ENCODE measurements at places on chromosomes 11 and 22.

- DNase-seq, result no peak
These were observed 18.9 kb downstream of the TANGO2 start for GRCh38 chr22:20039683-20040325.

- DNase-seq, result no peak
These were observed 4.3 kb upstream of the APOBEC3A start for GRCh38 chr22:38953091-38953490.

DNA sequence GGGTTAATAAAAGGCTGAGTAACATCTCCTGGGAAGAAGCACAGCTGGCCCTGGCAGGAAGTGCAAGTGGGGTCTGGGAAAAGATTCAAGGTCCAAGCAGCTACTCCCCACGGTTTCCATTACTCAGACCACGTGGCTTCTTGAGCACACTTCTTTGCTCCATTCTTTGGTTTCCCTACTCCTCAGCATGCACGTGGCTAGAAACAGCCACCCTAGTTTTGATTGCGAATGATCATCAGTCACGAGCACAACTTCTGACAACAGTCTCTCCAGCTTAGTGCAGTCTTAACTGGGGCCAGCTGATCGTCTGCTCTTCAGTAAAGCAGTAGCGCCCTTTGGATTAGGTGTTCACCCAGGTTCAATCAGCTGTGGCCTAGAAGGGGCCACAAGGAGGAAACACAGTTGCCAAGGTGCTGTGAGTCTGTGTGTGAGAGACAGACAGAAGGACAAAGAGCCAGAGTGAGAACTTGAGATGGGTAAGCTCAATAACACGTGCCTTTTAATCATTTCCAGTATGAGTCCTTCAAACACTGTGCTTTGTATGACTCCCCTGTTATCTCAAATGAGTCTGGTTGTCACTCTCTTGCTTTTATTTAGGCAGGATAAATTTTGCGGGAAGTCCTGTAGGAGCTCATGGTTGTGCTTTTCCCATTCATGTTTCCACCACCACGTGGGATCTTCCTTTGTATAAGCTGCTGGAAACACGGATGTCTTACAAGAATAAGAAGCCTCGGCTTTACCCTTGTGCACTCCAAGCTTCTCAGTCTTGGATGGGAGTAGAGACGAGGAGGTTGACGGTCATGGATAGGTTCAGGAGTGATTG lies 901 bp upstream of the PARVA start:
- DNase-seq, result no peak

DNA sequence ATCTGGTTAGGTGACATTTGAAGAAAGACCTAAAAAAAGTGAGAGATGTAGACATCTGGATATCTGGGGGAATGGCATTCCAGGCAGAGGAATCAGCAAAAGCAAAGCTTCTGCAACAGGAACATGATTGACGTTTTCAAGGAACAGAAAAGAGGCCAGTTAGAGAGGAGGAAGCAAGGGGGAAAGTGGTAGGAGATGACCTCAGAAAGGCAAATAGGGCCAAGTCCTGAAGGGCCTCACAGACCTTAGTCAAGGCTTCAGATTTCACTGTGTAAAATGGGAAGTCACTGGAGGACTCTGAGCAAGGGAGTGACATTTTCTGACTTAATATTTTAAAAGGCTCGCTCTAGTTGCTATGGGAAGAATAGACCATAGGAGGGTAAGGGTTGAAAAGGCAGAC lies 9.7 kb downstream of the DEUP1 start:
- no peak for DNase-seq

- no peak for DNase-seq
These were observed 9.0 kb upstream of the SPINDOC start for GRCh38 chr11:63804259-63804658.

- DNase-seq, result no peak
These were observed 54.6 kb downstream of the HSD17B12 start for GRCh38 chr11:43735115-43735514.

Data from activated naive CD8-positive, alpha-beta T cell treated with anti-CD3 and anti-CD28 coated beads, Interleukin-2, amount 50 U/mL, for 24 hours (primary cell).